ENCODE measurements at places on chromosomes 11 and 22.

GRCh38 chr11:100793525-100793924 is 106.4 kb downstream of the ARHGAP42 start:
- no peak for DNase-seq

DNA sequence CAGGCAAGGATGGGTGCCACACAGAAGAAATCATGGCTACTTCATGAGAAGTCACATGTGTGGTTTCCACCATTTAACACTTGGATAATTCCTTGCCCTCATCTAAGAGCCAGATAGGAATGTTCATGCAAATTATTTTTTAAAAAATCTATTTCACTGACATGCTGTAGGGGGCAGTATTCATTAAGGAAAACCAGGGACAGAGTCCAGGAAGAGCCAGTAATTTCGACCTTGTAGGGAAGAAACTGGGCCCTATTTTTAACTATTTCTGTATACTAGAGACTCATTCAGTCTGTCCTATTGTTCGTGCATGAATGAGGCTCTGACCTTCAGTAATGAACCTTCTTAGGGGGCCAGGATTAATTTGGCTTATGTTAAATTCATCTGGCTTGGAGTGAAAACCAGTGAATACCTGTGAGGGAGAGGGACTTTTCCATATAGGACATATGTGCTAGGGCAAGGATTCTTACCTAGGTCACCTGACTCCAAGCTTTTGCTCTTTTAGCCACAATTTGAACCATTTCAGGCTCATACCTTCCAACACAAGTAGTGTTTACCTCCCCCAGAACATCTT is 192.7 kb downstream of the NAV2 start:
- DNase-seq, result no peak

GRCh38 chr11:36164506-36165250 is 124.5 kb downstream of the COMMD9 start:
- no peak for DNase-seq

- DNase-seq, result no peak
Observed at GRCh38 chr11:839875-840617, 2.3 kb downstream of the POLR2L start.

- DNase-seq, result no peak
Observed at GRCh38 chr22:49753961-49754695, 73.5 kb downstream of the BRD1 start.

Measured in renal cortex interstitium (tissue), 15 donors.